NCI-H187 (cell line): ENCODE measurements at places on chromosomes 4 and X.

- no peak for DNase-seq
Observed at GRCh38 chr4:8159537-8160232, 1.1 kb upstream of the ABLIM2 start.

DNA sequence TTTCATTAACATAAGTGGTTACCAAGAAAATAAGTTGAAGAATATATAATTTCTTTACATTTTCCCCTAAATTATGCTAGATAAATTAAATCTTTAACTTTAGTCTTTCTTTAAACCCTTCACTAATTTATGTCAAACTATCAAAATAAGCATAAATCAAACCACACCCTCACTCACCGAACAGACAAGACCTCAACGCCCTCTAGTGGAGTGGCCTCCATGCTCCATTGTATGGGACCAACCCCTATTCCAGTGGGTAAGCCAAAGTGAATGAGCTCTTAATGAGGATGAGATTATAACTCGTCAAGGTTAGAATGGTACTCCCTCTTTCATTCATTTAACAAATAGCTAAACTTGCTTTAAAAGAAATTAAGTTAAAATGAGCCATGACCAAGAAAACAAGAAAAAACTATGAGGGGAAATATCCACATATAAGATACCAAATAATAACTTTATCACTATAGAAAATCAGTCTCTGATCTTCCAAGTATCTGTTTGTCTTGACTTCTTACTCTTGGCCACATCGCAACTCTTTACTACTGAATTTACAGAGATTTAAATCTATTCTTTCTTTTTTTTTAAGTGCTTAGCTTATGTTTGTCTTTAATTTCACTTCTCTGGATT is 15.6 kb upstream of the BBS12 start:
- no peak for DNase-seq

- no peak for DNase-seq
Observed at GRCh38 chrX:80792205-80792604, 17.5 kb downstream of the BRWD3 start.

DNA sequence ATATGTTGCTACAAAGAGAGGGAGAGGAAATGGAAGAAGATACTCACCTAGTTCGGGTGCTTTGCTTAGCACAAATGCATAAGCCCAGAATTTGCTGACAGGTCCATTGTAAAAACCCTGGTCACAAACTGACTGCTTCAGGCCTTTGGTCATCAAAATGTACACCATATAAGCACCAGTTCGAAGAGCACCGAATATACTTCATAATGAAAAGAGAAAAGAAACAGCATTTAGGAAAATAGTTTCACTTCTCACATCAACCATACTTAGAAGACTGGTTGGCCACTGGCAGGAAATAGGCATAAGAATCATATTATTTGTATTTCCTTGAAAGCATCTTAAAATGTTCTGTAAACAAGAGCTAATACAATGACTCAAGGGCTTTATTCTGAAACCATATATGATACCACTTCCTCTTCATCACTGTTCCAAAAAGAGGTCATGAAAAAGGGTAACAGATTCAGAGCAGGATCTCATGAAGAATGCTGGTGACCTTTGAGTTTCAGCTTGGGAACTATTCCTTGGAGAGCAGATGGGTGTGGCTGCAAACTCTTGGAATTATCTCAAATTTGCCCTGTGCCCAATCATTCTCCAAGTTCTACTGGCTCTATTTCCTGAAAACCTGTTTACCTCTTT is 138.7 kb downstream of the ELOVL6 start:
- DNase-seq, result no peak

GRCh38 chr4:72531768-72532290 is 37.2 kb downstream of the ADAMTS3 start:
- no peak for DNase-seq

DNA sequence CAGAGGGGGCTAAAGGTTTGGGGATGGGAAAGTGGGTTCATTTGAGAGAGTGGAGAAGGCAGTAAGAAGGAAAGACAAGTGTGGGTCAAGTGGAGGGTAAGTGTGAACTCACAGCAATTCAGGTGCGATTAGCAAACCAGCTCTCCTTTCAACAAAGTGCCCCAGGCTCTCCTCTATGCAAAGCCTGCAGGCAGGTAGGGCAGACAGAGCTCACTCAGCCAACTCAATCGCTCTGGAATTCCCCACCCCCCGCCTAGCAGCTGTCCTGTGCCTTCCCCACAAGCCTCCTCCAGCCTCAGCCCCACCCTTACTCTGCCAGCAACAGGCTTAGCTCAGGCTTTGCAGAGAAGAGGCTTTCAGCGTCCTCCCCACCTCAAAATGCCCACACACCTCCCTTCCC is 14.8 kb upstream of the MAMLD1 start:
- no peak for DNase-seq

GRCh38 chrX:24673424-24673823 is 20.3 kb upstream of the POLA1 start:
- no peak for DNase-seq

DNA sequence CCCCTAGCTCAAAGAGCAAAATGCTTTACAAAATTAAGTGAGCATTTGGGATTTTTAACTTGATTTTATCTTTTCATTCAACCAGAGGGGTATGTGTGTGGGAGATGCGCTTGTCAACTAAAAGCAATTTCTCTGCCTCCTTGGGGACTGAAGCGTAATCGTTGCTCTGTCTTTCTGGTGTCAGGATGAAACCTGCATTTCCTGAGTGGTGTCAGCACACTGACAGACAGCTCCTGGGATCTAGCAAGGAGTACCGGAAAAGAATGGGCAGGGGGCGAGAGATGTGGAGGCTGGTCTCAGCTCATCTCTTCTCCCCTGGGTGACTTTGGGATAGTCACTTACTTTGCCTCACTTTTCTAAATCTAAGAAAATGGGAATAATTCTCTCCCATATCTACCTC is 5.1 kb upstream of the ARHGAP36 start:
- no peak for DNase-seq

GRCh38 chr4:3792813-3793212 is 26.6 kb downstream of the ADRA2C start:
- DNase-seq, result no peak

DNA sequence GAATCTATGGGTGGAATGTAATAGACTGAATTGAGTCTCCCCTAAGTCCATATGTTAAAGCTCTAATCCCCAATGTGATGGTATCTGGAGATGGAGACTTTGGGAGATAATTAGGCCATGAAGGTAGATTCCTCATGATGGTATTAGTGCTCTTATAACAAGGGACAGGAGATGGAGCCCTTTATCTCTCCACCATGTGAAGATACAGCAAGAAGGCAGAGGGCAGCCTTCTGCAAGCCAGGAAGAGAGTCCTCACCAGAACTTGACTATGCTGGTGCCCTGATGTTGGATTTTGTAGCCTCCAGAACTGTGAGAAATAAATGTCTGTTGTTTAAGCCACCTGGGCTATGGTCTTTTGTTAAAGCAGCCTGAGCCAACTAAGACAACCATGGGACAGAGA is 76.4 kb upstream of the F8A3 start:
- no peak for DNase-seq

DNA sequence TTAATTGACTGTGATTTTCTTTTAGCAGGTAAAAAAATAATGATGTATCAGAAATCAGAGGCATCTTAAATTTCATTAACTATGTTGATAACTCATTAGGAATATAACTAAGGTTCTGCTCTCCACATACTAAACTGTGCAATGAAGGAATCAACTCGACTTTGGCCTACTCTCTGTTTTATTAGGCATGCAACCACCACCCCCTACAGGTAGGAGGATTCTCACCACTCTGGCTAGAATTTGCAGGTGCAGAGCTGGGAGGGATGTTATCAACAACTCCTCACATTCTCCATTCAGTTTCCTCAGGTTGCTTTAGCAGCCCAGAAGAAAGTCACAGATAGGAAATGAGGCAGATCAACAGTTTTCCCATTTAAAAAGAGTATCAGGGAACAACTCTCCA is 160.1 kb downstream of the COX18 start:
- no peak for DNase-seq

- DNase-seq, result no peak
Observed at GRCh38 chrX:14505648-14506047, 23.7 kb upstream of the GLRA2 start.

- DNase-seq, result no peak
Observed at GRCh38 chrX:130114141-130114588, 3.9 kb upstream of the ELF4 start.

DNA sequence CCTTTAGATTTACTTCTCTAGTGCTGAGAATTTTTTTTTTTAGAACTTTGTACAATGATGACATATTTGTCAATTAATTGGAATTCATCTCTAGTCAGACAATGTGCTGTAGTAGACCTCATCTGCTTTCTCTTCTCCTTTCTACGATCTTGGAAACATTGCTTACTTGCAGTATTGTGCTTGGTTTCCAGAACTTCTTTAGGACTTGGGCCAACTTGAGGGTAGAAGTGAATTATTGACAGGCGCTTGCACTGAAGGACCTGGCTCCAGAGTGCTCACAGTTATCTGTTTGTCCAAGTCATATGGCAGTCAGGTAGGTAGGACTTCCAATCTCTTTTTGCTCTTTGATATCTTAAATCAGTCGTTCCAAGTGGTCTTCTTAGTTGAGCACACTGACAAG is 39.6 kb downstream of the FNIP2 start:
- no peak for DNase-seq

DNA sequence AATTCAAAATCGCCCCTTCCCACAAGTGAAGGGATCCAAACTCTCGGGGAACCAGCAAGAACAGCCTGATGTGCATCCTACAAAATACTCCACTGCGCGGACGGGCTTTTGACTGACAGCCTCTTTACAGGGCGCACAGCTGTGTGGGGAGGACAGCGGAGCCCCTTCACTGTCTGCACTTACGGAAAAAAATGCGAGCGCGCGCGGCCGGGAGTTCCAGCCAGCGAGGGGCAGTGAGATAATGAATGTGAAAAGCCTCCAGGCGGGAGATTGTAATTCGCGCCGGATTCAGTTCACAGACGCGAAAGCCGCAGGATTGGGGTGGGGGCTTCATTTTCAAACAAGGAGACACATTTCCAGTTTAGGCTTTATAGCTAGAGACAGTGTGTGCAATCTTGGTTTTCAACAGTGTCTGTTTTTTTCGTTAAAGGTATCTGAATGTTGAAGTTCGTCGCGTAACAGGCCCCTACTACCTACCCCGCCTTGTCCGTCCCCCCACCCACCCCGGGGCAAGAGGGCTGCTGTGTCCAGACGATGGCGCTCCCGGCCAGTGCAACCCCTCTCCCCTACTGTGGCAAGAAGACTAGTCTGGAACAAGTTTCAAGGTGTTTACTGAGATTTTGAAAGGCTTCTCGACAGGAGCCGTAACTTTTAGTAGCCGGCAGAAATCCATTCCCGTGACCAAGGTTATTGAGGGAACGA is 1.7 kb upstream of the GPR50 start:
- DNase-seq, result no peak

DNA sequence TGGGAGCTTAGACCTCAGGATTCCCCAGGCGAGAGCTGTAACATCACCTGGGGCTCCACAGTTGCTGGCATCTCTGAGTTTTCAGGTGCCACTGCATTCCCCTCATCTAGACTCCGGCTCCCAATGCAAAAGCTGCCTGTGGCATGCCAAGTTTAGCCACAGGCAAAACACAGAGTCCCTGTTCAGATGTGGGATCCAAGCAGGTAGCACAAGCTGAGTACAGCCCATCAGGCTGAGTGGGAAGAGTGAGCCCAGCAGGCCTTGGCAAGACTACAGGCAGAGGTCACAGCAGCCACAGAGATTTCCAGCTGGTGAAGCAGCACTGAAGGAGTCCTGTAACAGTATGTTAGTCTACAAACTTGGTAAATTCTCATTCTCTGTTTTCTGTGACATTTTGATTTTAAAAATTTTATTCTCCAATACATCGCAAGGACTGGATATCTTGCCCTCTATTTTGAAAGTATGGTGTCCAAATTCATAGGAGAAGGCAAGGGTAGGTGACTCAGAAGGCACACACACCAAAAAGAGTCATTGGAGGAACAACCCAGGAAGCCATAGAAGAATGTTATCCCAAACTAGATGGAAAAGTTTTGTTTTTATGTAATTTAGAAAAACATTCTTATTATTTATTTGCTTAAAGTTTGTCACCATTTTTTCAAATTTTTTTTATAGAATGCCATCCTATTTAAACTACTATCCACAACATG is 13.6 kb upstream of the CXCL2 start:
- DNase-seq, result no peak

DNA sequence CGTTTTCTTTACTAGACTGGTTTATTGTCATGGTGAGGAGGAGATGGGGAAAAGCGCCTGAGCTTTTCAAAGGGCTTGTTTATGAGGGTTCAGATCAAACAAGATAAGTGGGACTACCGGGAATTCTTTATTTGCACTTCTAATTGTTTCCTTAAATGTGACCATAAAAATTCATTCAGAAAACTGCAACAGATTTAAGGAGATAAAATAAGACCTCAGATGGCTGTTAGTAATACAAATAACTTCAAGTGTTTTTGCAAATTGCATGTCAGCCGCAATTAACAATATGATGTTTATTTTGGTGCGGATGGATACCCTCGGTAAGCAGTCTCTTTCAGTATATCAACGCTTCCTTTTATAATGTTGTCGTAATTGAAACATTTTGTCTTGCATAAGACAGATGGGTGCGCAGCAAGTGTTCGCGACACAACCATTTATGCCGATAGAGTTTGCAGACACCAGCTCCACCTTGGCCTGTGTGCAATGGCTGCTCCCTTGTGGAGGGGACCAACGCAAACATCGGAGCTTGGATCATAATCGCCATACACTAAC is 151.0 kb downstream of the C4orf33 start:
- peak; percentile 59 for DNase-seq

DNA sequence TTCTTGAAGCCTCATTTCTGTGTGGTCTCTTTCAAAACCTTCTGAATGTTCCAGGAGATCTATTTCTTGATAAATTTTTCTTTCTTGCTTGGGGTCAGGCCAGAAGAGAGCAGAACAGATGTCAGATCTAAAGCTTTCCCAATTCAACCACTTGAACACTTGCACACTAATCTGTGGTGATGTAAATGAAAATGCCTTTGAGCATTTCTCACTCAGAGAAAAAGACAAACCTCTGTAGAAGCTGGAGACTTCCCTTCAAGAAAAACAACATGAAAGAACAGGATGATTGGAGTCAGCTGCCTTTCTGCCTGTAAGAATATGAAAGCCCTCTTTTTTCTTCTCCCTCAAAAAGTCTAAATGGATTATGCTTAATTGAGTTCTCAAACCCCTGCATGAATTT is 11.2 kb downstream of the IGFBP7 start:
- no peak for DNase-seq
